Stimulated activated memory B cell treated with anti-CD40 and anti-IgM and Interleukin-4, amounts not matched to agents 10 μg/mL and 1 μg/mL and 100 μg/mL, for 72 hours (primary cell): ENCODE measurements at places on chromosomes 7 and 10.
A peak's percentile ranks its signal among the peaks of the same experiment; 100 is the strongest.

- ATAC-seq, result no peak
These were observed 422.2 kb downstream of the PHTF2 start for GRCh38 chr7:78220754-78221153.

- ATAC-seq, result no peak
These were observed 146.1 kb upstream of the FRMD4A start for GRCh38 chr10:14476641-14477407.

DNA sequence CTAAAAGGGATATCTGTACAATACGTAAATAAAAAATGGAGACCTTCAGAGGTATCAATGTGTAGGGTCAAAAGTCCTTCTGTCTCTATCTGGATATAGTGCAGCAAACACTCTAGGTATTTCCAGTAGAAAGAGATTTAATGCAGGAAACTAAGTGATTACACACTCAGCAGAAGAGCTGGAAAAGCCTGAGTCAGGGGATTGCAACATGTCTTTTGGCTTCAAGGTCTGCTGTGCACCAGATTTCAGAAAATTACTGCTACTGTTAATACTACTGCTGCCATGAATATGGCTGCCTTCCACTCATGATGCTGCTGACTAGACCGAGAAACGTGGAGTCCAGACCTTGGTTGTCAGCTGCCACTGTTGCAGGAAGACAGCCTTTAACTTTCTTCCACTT, 94.9 kb upstream of the DLX6 start:
- no peak for ATAC-seq

- no peak for ATAC-seq
These were observed 118.3 kb downstream of the POU6F2 start for GRCh38 chr7:39095875-39096619.

GRCh38 chr7:71521506-71521905, 389.6 kb downstream of the GALNT17 start:
- ATAC-seq, result no peak

DNA sequence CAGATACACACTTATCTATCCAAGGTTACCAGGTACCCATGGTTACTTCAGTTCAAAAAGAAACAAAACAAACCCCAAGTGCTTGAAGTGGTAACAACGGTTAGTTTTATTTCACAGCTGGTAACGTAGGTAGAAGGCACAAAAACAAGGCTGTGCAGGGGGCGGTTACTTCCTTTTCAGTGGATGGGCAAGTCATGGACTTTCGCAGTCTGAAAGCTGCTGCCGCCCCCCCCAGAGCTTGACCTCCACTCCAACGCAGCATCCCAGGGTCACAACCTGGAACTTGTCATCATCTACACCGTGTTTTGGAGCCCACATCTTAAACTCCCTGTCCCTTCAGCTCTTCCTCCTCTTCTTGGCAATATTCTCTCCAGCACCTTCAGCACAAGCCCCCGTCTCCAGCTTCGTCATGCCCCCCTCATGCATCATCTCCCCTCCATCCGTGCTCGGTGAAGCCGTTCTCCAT, 181.2 kb upstream of the ITGB1 start:
- ATAC-seq, result peak; percentile 62

DNA sequence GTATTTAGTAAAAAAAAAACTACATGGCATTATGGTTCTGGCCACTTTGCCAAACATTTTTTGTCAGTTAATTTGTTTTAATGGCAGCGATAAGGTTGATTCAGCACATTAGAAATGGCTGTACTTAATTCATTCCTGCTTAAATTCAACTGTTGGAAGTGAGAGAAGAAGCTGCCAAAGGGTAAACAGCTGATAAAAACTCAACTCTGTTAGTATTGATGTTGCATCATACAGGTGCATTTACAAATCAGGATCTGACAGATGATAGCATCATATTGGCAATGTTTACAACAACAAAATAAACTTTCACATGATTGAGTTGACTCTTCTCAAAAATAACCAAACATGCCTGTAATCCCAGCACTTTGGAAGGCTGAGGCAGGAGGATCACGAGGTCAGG, 444.3 kb downstream of the IPMK start:
- no peak for ATAC-seq

DNA sequence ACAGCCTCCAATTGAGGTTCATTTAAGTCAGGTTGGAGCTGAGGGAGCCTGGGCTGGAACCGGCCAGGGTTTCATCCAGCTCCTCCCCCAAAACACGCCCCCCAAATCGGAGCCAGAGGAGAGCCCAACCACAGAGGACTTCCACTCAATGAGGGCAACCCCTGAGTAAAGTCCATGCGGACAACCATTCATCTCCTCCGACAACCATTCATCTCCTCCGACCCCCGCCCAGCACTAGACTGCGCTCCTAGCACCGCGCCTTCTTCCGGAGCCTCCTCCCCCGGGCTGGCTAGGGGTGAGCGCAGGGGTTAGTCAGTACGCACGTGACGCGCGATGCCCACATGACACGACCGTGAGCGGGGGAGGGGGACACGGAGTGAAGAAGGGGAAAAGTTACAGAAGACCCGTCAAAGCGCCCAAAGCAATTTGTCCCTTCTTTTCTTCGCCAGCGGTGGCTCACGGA, 1.4 kb downstream of the MAGI2 start:
- no peak for ATAC-seq

DNA sequence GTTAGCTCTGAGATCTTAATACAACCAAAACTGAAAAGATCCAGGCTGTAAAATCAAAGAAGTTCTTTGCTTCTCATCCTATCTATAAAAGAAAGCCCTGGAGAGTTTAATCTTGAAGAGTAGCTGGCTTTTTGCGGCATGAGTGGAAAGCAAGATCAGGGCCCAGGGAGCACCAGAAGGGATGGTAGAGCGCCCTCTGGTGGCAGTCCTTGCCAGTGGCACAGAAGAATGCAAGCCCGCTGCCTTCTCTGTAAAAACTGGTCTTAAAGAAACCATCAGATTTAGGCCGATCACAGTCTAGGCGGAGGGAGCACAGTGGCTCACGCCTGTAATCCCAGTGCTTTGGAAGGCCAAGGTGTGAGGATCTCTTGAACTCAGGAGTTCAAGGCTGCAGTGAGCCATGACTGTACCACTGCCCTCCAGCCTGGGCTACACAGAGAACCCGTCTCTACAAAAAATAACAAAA, 35.6 kb downstream of the CPN1 start:
- ATAC-seq, result peak; percentile 79

- ATAC-seq, result no peak
These were observed 36.5 kb downstream of the PTPRE start for GRCh38 chr10:127943336-127943910.

DNA sequence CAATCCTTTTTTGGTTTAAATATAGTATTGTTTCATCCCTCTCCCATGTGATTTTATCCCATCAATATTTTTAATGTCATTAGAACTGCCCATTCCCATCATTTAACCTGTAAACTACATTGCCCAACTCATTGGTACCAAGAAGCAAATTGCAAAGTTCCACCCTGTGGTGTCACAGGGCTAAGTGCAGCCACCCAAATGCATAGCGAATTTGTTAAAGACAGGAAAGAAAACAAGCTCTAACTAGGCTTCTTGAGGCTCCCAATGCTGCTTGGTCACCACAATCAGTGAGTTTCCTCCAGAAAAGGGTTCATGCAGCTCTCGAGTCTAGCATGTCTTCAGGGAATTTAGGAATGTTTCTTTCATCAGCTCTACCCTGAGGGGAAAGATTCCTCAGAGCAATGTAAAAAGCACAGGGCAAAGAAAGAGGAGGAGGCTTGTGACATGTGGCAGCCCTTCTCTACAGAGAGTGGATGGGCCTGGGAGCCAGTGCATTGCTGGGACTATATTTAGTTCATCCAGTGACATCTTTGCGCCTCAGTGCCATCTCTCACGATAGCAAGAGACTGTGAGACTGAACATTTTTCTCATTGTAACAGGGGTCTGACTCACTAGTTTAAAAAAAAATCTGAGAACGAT, 58.1 kb downstream of the CAV1 start:
- no peak for ATAC-seq

DNA sequence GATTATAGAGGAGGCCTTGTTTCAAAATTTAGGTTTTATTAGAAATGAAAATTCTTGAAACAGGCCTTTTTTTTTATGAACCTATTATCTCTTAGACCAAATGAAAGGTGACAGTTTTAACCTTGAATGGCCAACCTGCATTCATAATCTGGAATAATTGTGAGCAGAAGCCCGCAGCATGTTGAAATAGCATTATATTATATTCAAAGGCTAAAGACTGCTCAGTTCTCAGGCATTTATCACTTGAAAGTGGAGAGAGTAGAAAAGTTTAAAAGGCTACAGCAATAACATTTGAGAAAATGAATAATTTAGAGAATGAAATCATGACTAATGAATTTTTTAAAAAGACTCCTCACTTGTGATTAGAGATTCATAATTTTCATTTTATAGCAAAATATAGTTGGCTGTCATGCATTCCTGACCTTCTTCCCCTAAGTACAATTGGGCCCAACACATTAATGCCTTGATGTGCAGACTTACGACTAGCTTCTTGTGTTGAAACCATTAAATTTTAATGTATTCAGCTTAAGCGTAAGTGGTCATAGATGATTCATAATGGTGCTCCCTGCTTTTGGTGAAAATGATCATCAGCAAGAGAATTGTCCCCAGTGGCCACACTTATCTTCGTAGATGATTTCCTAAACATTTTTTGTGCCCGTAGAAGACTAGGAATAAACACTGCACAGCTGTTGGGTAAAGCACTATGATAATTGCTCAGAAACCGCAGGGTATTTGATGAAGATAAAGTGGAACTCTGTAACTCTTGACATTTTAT, 346.6 kb upstream of the BMPER start:
- no peak for ATAC-seq

GRCh38 chr10:59877191-59877671, 29.1 kb downstream of the CCDC6 start:
- ATAC-seq, result no peak

GRCh38 chr10:1362589-1363445, 306.6 kb downstream of the WDR37 start:
- no peak for ATAC-seq

DNA sequence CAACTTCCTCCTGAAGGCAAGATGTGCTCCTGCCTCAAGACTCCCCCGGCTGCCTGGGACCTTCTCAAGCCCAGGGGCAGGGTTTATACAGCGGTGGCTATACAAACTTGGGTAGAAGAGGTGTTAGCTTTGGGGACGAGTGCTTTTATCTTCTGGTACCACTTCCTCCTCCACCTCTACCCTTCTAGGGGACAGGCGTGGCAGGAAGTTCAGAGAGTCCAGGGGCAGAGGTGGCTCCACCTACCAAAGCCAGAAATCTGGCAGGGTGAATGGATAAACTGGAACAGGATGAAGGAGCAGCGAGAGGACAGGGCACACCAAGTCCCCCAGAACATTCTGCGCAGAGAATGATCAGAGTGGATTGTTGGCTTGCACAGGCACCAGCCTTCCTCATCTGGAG, 24.0 kb upstream of the TM9SF3 start:
- ATAC-seq, result no peak

GRCh38 chr7:135372222-135372621, 137.7 kb downstream of the CNOT4 start:
- ATAC-seq, result no peak

GRCh38 chr7:29350351-29350750, 155.8 kb downstream of the CHN2 start:
- ATAC-seq, result no peak

DNA sequence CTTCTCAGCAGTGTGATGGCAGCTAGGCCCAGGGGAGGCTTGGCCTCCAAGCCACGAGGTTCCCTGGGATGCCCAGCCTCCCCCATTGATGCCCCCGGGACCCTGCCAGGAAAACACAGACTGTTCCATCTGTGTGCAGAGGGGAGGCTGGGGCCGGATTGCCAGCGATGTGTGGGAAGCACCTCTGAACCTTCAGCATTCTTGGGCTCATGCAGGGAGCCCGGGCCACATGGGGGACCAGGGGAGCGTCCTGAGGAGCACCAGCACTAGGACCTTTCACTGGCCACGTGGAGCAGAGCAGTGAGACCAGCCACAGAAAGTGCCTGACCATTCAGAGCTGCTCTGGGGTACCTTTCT, 2.6 kb downstream of the IMPDH1 start:
- ATAC-seq, result no peak

- no peak for ATAC-seq
These were observed 30.7 kb upstream of the ANTXRL start for GRCh38 chr10:46255801-46256747.

DNA sequence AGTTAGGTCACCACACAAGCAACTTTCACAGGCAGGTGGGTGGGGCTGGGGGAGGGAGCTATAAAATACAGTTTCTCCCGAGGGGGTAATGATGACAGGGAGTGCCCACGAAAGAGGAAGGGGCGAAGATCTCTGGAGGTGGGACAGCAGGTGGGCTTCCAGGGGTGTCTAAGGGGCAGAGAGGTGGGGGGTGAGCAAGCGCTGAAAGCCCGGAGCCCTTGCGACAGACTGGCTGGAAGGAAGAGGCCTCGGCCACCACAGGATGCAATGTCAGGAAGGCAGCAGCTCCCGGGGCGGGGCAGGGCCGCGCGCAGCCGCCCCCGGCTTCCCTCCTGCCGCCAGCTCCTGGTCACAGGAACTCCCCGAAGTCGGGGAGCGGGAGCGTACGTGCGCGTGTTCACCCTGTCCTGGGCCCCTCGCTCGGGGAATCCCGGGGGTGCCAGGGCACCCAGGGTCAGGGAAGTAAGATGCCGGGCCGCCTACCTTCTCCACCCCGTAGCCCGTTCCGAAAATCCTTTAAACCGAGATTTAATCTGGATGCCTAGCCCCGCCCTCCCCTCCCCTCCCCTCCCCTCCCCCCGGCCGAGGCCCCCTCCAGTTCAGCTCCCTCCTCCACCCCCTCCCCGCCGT, 105.2 kb upstream of the PPIF start:
- ATAC-seq, result peak; percentile 42

DNA sequence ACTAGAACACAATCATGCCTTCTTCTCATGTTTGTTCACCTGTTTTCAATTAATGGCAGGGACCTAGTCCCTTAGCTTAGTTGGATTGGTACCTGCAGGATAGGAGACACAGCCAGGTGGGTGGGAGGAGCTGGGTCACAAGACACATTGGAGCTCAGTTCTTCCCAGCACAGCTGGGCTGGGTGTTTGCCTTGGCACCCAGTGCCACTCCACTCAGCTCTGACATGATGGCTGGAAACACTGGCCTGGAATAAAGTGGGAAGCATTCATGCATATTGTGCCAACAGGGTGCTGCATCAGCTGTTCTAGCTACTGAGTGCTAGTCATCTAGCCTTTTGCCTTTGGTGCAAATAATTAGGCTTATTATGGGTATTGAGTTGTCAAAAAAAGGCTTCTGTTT, 226.1 kb downstream of the PTEN start:
- no peak for ATAC-seq

DNA sequence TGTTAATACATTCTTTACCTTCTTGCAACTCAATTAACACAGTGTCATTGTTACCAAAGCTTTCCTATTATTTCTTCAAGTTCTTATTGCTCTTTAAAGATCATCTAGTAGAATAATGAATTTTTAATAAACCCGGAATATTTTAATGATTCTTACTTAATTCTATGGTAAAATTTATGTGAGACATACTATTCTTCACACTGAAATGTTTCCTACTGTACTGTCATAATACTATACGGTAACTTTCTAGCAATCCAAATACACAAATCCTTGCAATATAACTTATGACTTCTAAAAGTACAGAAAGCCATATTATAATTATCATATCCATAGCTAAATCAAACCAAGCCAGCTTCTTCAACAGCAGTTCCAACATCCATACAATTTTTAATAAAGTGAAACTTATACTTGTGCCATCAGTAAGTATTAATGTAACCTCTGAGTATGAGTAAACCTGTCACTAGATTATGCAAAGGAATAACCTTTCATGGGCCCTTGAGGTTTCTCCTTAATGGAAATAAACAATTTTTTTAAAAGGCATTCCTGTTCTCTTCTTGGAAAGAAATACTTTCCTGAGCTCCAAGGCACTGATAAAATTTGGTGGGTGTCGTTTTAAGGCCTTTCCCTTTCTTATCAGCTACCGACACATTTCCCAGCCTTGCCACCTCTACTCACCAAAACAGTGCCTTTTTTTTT, 87.4 kb downstream of the IMMP2L start:
- no peak for ATAC-seq

- ATAC-seq, result no peak
These were observed 854 bp downstream of the MTG1 start for GRCh38 chr10:133394801-133395221.
